ENCODE measurements at places on chromosomes 7 and 10. TPM values are rescaled to one million over a fixed set of nuclear protein-coding genes. Genes with fewer than 3 reads are reported as not detected.

TMEM130 gene
- not detected for total RNA-seq

OR13A1 gene
- not detected for total RNA-seq

BLVRA gene
- total RNA-seq: 29.6 TPM

SLC26A5 gene
- not detected for total RNA-seq

Data from activated naive CD4-positive, alpha-beta T cell treated with anti-CD3 and anti-CD28 coated beads, Interleukin-2, amount 50 U/mL, for 72 hours (primary cell).